ENCODE measurements at places on chromosomes 5 and 9.

GRCh38 chr5:150155258-150156026 is at the start of gene PDGFRB:
Gene PDGFRB, minus strand, starts transcription at chr5:150155845. Its CDS starts 18,798 bp downstream, at chr5:150137047.
- peak; percentile 53 for DNase-seq

- DNase-seq = no peak
These were observed 1.9 kb upstream of the KCNIP1 start for GRCh38 chr5:170501931-170502330.

GRCh38 chr5:20030125-20030524 is 42.1 kb upstream of the CDH18 start:
- DNase-seq = no peak

DNA sequence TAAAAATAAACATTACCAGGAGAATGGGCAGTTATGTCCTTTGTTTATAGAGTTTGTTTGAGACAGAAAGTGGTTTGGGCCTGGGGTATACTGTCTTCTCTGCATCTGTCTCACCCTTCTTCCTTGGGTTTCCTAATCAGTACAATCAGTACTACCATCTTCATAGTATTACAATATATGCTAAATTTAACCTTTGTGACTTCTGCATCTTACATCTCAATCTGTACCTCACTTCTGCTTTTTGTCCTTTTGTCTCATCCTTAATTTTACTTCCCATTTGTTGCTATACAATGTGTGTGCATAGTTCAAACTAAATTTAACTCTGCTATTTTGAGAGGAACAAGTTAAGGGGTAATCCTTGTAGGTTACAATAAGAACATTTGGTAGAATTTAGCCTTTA is 19.6 kb downstream of the FBXO38 start:
- DNase-seq = no peak

DNA sequence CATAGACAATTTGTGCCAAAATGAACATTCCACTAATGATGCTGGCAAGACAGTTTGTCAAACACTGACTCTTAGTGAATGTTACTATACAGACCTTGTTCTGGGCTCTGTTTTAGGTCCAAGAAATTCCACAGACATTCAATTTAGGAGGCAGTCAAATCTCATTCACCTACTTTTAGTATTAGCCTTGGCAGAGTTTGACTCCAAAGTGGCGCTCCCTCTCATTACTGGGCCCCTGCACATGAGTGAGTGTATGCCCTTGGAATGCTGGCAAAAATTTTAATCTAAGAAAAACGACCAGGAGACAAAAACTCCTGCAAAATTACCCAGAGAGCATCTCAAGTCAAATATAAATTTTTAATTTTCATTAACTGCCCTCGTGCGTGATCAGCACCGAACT is 94.9 kb upstream of the SLC27A6 start:
- no peak for DNase-seq

DNA sequence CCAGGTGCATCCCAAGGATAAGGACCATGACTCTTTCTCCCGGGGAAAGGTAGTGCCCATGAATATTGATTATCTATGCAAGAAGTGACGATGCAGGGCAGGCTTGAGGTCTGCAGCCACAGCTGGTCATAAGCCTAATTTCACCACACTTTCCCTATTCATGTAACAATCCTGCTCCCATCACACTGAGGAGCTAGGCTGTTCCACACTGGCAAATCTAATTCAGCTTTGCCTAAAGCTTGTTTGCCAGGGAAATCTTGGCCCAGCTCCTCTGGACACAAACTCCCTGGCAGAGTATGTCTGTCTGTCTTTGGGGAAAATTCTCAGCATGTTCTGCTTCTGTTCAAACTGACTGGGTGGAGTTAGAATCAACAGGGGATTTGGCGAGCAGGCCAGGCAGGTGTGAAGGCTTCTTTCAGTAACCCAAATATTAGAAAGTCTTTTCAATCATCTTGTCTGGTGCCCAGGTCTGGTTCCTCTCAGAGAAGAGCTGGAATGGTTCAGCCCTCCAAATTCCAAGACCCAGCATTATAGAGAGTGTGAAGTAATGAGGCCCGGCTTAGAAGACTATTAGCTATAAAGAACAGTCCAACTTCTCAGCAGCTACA is 88.5 kb upstream of the SPDL1 start:
- no peak for DNase-seq

DNA sequence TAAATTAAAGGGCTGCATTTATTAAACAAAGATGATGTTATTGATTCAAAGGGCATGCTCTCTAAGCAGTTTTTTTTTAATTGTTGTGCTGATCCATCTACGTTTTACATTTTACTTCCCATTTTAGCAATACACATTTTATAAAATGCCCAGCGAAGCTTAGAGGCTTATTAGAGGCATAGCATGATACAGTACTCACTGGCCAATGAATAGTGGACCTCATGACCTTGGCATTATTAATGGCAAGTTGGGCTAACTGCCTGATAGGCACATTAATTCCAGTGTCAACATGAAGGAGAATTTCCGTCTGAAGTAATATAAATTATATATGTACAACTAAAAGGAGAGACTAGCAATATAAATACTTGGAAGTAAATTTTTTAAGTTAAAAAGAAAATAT is 837.2 kb downstream of the EFNA5 start:
- DNase-seq = no peak

DNA sequence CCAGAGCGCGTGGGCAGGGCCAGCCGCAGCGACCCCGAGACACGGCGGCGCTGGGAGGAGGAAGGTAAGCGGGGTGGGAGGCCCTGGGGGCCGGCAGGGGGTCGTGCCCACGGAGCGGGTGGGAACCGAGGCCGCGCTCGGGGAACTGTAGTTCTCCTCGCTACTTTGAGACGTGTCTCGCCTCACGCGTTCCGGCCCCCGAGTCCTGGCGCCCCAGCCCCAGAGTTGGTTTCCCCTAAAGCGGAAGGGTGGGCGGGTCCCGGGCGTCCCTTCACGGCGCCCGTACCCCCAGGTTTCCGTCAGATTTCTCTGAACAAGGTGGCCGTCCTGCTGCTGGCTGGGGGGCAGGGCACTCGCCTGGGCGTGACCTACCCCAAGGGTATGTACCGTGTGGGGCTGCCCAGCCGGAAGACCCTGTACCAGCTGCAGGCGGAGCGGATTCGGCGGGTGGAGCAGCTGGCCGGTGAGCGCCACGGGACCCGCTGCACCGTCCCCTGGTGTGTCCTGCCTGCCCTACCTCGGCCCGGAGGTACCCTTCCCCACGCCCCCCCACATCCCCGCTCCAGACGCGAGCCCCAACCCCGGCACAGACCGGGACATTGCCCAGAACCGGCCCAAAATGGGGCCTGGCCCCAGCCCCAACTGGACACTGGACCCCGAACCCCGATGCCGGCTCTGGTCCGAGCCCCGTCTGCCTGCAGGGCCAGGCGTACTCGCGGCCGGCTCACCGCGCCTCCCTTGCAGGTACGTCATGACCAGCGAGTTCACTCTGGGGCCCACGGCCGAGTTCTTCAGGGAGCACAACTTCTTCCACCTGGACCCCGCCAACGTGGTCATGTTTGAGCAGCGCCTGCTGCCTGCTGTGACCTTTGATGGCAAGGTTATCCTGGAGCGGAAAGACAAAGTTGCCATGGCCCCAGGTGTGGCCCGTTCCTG is 709 bp downstream of the UAP1L1 start:
- no peak for DNase-seq

DNA sequence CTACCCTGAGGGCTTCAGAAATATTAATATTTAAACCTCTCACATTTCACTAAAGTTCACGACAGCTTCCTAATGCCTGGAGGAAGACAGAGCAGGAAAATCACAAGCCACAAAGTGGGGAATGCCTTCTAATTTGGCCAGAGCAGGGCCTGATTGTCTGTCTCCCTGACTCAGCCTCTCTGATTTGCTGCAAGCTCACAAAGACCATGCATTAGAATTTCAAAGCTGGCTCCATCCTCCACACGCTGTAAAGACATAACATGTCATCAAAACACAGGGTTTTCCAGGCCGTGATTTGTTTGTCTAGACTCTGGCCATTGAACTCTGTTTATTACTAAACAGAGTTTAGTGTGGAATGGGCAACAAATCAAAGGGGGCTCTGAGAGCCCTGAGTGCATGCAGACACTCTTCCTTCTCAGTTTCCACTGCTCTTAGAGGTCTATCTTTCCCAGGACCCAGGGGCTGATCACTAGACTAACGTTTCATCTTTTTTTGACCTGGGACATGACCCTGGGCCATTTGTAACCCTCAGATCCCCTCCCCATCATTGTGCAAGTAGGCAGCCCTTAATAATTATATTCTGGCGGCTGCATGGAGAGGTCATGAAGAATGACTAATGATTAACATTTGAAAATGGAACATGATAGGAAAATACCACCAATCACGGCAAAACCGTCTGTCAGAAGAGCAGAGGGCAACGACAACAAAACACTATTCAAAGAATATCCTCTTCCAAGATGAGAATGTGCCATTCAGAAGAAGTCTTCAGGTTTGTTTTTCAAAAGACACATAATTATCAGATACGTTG is 140.2 kb downstream of the ENC1 start:
- no peak for DNase-seq

- no peak for DNase-seq
These were observed 72.4 kb upstream of the LHFPL2 start for GRCh38 chr5:78720997-78721396.

- DNase-seq = no peak
These were observed 228.9 kb upstream of the CD180 start for GRCh38 chr5:67425514-67425913.

DNA sequence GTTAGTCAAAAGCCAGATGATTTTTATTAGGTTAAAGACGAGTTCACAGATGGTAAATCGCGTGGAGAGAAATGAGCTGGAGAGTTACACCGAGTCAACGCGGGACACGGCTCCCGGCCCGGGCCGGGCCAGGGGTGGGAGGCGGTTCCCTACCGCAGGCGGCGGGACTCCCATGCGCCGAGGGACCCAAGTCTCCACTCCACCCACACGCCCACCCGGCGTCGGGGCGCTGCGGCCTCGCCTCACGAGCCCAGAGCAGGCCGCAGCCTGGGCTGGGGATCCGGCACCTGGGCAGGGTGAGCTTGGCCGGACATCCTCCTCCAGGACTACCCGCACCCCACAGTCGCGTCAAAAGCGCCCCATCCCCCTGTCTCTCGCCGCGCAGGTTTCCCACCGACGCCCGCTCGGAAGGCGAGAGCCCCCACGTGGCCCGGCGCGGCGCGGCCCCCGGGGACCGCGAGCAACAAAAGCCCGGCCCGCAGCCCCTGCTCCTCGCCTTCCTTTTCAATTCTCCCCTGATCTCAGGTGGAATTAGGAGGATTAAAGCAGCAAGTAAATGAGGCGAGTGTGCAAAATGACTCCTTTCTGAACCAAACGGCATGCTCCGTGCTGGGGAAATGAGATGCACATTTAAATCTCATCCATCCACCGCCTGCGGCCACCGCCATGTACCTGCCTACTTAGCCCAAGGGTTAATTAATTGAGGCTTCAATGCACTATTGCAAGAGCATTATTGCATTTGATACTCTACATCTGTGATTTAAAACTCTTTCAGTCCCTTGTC is 196.5 kb upstream of the TBCA start:
- DNase-seq = peak; percentile 26

DNA sequence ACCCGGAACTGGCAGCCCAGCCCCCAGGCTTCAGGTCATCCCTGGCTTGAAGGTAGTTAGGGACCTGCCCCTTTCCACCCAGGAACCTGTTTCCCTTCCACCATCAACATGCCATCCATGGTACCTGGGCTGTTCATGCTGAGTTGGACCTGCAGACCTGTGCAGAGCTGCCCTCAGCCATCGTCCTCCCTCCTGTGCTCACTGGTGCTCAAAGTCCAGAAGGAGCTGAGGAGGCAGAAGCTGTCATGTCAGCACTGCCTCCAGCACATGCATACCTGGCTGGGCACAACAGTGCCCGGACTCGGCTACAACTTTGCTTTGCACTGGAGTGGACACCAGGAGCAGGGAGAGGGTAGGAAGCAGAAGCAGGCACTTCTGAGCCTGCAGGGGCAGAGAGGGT is 36.2 kb downstream of the BTNL8 start:
- peak; percentile 14 for DNase-seq

GRCh38 chr5:79077680-79078365 is 8.3 kb downstream of the BHMT2 start:
- no peak for DNase-seq

- no peak for DNase-seq
These were observed 415.9 kb upstream of the KLF4 start for GRCh38 chr9:107905308-107906020.

GRCh38 chr5:75935572-75935971 is 147.6 kb upstream of the SV2C start:
- no peak for DNase-seq

- no peak for DNase-seq
These were observed 147.2 kb upstream of the IRX2 start for GRCh38 chr5:2898661-2899060.

GRCh38 chr9:81083854-81084512 is 605.4 kb downstream of the TLE1 start:
- DNase-seq = no peak

- no peak for DNase-seq
These were observed 25.7 kb downstream of the CDKN2A start for GRCh38 chr9:21968331-21969010.

- no peak for DNase-seq
These were observed 5.1 kb upstream of the HSPA5 start for GRCh38 chr9:125246261-125246667.

DNA sequence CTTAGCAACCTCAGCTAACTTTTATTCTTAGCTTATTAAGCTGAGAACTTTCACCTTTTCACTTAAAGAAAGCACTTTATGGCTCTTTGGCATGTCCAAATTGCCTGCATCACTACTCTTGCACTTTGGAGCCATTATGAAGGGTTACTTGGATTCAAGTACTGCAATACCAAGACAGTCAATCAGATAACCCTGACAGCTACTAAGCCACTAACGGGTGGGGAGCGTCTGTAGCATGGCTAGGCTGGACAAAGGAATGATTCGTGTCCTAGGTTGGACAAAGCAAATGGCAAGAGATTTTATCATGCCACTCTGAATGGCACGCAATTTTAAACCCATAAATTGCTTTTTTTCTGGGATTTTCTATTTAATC is 39.6 kb downstream of the TRPM6 start:
- DNase-seq = peak; percentile 92

DNA sequence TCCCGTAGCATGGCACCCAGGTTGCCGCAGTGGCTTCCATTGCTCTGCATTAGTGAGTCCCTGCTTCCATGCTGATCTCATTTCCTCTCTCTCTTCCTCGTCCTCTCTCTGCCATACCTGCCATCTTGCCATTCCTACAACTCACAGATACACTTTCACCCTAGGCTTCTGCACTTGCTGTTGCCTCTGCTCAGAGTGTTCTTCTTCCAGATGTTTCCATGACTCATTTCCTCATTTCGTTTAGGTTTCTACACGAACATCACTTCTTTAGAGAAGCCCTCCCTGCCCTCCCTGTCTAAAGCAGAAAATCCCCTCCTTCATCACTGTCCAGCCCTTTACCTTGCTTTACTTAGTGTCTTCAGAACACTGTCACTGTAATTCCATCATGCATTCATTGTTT is 115.2 kb upstream of the WWC1 start:
- no peak for DNase-seq

Data from small intestine (tissue), 16 donors.